ENCODE measurements at places on chromosomes 12 and 14. TPM values are rescaled to one million over a fixed set of nuclear protein-coding genes. Genes with fewer than 3 reads are reported as not detected.

The ZNF10 gene
- 6.0 TPM for total RNA-seq

The C12orf54 gene
- not detected for total RNA-seq

The TSPAN19 gene
- not detected for total RNA-seq

The PPP1R1A gene
- not detected for total RNA-seq

The GSC gene
- not detected for total RNA-seq

The ACRBP gene
- 2.0 TPM for total RNA-seq

The IGF1 gene
- 0.90 TPM for total RNA-seq

The CLEC4C gene
- total RNA-seq = not detected

The BAZ1A gene
- 49.4 TPM for total RNA-seq

The GZMH gene
- total RNA-seq = 55.0 TPM

The LGR5 gene
- not detected for total RNA-seq

The GPR68 gene
- 11.9 TPM for total RNA-seq

The NKX2-1 gene
- total RNA-seq = not detected

The SPPL3 gene
- 20.8 TPM for total RNA-seq

The AQP2 gene
- total RNA-seq = not detected

The LRRC10 gene
- total RNA-seq = not detected

The GLT1D1 gene
- 0.32 TPM for total RNA-seq

The RTL1 gene
- not detected for total RNA-seq

The C12orf50 gene
- total RNA-seq = not detected

The WSCD2 gene
- not detected for total RNA-seq

The CLEC4A gene
- total RNA-seq = 0.98 TPM

The HCAR1 gene
- total RNA-seq = 0.25 TPM

The SLC38A4 gene
- total RNA-seq = not detected
